ENCODE measurements at places on chromosomes 5 and 9. TPM values are rescaled to one million over a fixed set of nuclear protein-coding genes. Genes with fewer than 3 reads are reported as not detected.

DNA sequence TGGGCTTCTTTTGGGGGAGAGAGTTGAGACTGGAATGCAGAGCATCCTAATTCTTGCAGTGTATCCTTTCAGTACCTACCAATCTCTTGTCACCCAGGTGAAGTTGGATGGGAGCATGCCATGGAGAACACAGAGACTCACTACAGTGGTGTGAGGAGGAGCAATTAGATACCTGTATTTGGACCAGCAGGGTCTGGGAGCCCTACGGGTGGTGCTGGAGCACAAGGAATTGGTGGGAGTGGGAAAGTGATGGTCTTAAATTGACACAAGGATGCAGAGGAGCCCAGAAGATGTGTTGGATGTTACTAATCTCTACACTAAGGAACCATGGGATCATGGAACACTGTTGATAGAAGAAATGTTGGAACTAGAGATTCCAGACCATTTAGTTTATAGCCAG lies 212.7 kb downstream of the CHSY3 start:
- no peak for DNase-seq
- peaks cover 24% of the 10 kb centered on the region for H3K4me1 ChIP-seq
- no peak overlapping the region for H3K4me3 ChIP-seq
- no peaks in the 10 kb centered on the region for H3K36me3 ChIP-seq

GRCh38 chr5:373710-374602 lies 52.4 kb downstream of the AHRR start:
- no peaks in the 10 kb centered on the region for H3K36me3 ChIP-seq
- peak overlapping the region; percentile 49 for H3K4me3 ChIP-seq
- H3K4me1 ChIP-seq: peaks cover 6% of the 10 kb centered on the region
- no peak overlapping the region for H3K27ac ChIP-seq
- H3K27me3 ChIP-seq: peaks cover 13% of the 10 kb centered on the region
- DNase-seq: peak; percentile 24

GRCh38 chr5:104178066-104178465 lies 615.5 kb upstream of the NUDT12 start:
- no peak overlapping the region for H3K4me3 ChIP-seq
- DNase-seq: no peak
- no peaks in the 10 kb centered on the region for H3K4me1 ChIP-seq
- no peak overlapping the region for H3K27ac ChIP-seq

The INSL6 gene
- not detected for total RNA-seq

The WDR5 gene
- total RNA-seq: 45.9 TPM

The FOXD1 gene
- 2.8 TPM for total RNA-seq

DNA sequence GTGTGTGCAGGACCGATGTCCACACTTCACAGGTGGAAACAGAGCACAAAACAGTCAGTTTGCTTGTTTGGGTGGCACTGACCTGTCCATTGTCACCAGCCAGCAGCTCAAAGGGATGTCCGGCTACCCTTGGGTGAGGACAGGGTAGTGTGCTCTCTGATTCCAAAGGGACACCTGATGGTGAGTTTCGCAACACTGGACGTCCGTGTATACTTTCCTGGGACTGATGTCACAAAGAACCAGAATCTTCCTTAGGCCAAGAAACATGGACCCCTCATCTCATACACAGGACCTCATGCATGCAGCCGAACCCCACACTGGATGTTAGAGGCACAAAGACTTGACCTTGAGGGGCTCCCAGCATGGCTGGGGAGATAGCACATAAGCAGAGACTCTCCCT lies 22.2 kb upstream of the CPLX2 start:
- no peak for DNase-seq
- no peaks in the 10 kb centered on the region for H3K36me3 ChIP-seq

DNA sequence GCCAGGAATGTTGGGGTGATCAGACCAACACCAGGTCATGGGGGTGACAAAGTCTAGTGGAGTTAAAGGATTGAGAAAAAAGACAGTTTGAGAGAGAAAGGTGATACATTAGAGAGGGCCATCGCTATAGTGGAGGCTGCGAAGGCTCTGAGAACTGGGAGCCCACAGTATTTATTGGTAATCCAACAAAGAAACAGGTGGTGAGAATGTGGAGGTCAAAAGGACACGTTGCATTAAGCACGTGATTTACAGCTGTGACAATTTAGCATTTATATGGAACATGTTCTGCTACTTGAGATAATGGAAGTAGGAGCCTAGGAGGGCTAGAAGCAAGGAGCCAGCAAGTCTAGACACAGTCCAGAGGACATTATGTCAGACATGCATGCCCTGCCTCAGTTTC lies 2086.5 kb upstream of the C9orf72 start:
- no peaks in the 10 kb centered on the region for H3K36me3 ChIP-seq
- DNase-seq: no peak
- no peak overlapping the region for H3K27ac ChIP-seq
- peaks cover 2% of the 10 kb centered on the region for H3K27me3 ChIP-seq
- H3K4me1 ChIP-seq: no peaks in the 10 kb centered on the region

DNA sequence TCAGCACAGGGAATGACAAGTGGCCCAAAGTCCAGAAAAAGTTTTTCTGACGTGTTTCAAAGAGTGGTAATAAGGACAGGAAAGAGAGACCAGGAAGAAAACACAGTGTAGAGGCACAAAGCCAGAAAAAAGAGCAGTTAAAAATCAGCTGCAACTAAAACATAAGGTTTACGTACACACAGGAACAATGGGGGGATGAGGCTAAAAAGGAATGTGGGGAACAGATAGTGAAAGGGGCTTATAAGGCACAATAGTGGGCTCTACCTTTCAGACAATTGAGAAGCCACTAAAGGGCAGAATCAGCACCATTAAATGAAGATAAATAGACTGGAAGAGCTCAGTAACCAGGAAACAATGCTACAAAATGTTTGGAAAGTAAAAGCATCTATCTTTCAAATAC lies 5.5 kb downstream of the ELP1 start:
- H3K4me1 ChIP-seq: peaks cover 38% of the 10 kb centered on the region
- no peak overlapping the region for H3K4me3 ChIP-seq
- H3K36me3 ChIP-seq: no peaks in the 10 kb centered on the region
- H3K27ac ChIP-seq: no peak overlapping the region
- H3K27me3 ChIP-seq: peaks cover 2% of the 10 kb centered on the region

The CNOT8 gene
- 54.7 TPM for total RNA-seq

- H3K4me1 ChIP-seq: peaks cover 10% of the 10 kb centered on the region
- H3K27me3 ChIP-seq: no peaks in the 10 kb centered on the region
- no peaks in the 10 kb centered on the region for H3K36me3 ChIP-seq
Observed at GRCh38 chr5:77425998-77426659, 66.0 kb downstream of the WDR41 start.

The CDKN2B-AS1 gene
- total RNA-seq: not detected

- H3K27ac ChIP-seq: peak overlapping the region; percentile 9
- peaks cover 11% of the 10 kb centered on the region for H3K36me3 ChIP-seq
- DNase-seq: no peak
Observed at GRCh38 chr5:180526269-180526668, 32.1 kb downstream of the CNOT6 start.

GRCh38 chr9:125529589-125530515 lies 177.2 kb downstream of the MAPKAP1 start:
- no peak for DNase-seq
- no peak overlapping the region for H3K4me3 ChIP-seq
- peaks cover 5% of the 10 kb centered on the region for H3K36me3 ChIP-seq
- peaks cover 8% of the 10 kb centered on the region for H3K4me1 ChIP-seq
- H3K27me3 ChIP-seq: no peaks in the 10 kb centered on the region

DNA sequence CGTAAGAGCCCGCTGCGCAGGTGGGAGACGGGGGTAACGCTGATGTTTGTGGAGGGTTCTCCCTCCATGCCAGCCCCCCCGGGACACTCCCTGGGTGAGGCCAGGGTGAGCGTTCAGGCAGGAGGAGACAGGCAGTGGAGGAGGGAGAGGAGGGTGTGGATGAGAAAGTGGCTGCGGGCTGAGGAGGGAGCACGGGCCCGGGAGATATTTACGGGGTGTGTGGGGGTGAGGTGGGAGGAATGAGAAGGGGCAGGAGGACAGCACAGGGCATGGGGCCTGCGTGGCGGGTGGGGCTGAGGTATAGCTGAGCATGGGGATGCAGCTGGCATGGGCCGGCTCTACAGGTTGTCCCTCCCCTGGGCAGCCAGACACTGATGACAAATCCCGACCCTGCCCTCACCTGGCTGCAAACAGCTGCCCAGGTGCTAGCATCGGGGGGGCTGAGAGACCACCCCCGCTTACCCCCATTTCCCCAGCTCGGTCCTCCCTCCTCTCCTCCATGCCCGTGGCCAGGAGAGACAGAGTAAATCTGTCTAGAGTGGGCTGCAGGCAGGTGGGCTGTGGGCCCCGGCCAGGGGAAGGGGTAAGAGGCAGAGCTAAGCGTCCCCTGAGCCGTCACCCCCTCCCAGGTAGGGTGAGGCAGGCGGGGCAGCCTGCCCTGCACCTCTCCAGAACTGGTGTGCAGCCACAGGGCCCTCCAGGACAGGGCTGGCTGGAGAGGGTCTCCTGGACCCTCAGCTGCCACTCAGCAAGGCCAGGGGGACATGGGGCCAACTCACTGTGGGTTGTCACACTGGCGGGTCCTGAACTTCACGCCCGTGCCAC lies 79.2 kb downstream of the ZNF354C start:
- peaks cover 4% of the 10 kb centered on the region for H3K27me3 ChIP-seq
- no peak for DNase-seq
- peaks cover 19% of the 10 kb centered on the region for H3K4me1 ChIP-seq

- peaks cover 2% of the 10 kb centered on the region for H3K4me1 ChIP-seq
- no peak overlapping the region for H3K4me3 ChIP-seq
- no peak for DNase-seq
- no peaks in the 10 kb centered on the region for H3K27me3 ChIP-seq
Observed at GRCh38 chr9:129945314-129945713, 97.7 kb downstream of the FNBP1 start.

DNA sequence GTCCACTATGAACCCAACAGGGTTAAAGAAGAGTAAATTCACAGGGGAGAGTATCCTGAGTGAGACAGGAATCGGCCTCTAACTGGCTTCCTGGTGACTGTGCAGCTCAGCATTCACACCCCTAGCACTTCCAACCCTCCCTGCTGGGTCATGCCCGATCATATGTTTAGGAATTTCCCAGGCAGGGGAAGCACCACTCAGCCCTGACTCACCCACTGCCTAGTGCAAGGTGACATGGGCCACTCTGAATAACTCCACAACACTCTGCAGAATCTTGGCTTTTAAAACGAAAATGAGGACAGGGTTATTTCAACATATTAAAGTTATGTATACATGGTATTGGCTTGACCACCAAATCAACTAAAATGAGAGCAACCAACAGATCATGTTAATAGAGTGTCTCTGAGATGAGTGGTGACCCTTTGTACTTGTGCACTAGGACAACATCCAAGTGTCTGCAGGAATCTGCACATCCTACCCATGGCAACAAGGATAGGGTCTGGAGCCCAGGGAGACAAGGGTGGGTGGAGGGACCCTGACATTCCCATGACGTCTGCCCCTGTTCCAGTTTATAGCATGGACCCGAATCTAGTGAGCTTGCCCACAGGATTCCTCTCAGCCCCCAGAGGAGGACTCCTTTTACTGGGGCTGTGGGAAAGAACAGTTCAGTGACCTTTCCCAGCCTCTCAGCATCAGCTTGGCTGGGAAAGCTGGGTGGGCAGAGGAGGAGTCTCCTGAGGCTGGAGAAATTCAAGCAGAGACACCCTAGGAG lies 485.8 kb downstream of the SEMA5A start:
- no peak for DNase-seq
- H3K36me3 ChIP-seq: no peaks in the 10 kb centered on the region
- peaks cover 9% of the 10 kb centered on the region for H3K4me1 ChIP-seq
- peaks cover 1% of the 10 kb centered on the region for H3K27me3 ChIP-seq
- no peak overlapping the region for H3K4me3 ChIP-seq
- no peak overlapping the region for H3K27ac ChIP-seq

GRCh38 chr5:124052201-124052600 lies 540.2 kb downstream of the CSNK1G3 start:
- H3K4me1 ChIP-seq: peaks cover 2% of the 10 kb centered on the region
- H3K36me3 ChIP-seq: no peaks in the 10 kb centered on the region
- no peaks in the 10 kb centered on the region for H3K27me3 ChIP-seq
- DNase-seq: no peak

GRCh38 chr5:40962207-40962955 lies 53.1 kb downstream of the C7 start:
- no peak for DNase-seq
- H3K4me1 ChIP-seq: no peaks in the 10 kb centered on the region
- H3K27ac ChIP-seq: no peak overlapping the region
- H3K36me3 ChIP-seq: no peaks in the 10 kb centered on the region
- H3K4me3 ChIP-seq: no peak overlapping the region

GRCh38 chr9:109715344-109715743 lies 64.7 kb upstream of the PALM2AKAP2 start:
- H3K27ac ChIP-seq: no peak overlapping the region
- DNase-seq: no peak
- no peaks in the 10 kb centered on the region for H3K4me1 ChIP-seq
- no peak overlapping the region for H3K4me3 ChIP-seq
- H3K36me3 ChIP-seq: no peaks in the 10 kb centered on the region

The TMEM174 gene
- not detected for total RNA-seq

DNA sequence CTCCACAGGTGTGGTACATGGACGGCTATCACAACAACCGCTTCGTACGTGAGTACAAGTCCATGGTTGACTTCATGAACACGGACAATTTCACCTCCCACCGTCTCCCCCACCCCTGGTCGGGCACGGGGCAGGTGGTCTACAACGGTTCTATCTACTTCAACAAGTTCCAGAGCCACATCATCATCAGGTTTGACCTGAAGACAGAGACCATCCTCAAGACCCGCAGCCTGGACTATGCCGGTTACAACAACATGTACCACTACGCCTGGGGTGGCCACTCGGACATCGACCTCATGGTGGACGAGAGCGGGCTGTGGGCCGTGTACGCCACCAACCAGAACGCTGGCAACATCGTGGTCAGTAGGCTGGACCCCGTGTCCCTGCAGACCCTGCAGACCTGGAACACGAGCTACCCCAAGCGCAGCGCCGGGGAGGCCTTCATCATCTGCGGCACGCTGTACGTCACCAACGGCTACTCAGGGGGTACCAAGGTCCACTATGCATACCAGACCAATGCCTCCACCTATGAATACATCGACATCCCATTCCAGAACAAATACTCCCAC lies 32.1 kb downstream of the OLFM1 start:
- no peak overlapping the region for H3K4me3 ChIP-seq
- H3K36me3 ChIP-seq: peaks cover 22% of the 10 kb centered on the region
- peaks cover 19% of the 10 kb centered on the region for H3K4me1 ChIP-seq
- no peak overlapping the region for H3K27ac ChIP-seq

Data from glutamatergic neuron (in vitro differentiated cells).